Omental fat pad (tissue), 4 donors: ENCODE measurements at places on chromosomes 7 and 10.

- no peak for DNase-seq
Measured at GRCh38 chr10:109931163-109931562, 7.9 kb upstream of the XPNPEP1 start.

DNA sequence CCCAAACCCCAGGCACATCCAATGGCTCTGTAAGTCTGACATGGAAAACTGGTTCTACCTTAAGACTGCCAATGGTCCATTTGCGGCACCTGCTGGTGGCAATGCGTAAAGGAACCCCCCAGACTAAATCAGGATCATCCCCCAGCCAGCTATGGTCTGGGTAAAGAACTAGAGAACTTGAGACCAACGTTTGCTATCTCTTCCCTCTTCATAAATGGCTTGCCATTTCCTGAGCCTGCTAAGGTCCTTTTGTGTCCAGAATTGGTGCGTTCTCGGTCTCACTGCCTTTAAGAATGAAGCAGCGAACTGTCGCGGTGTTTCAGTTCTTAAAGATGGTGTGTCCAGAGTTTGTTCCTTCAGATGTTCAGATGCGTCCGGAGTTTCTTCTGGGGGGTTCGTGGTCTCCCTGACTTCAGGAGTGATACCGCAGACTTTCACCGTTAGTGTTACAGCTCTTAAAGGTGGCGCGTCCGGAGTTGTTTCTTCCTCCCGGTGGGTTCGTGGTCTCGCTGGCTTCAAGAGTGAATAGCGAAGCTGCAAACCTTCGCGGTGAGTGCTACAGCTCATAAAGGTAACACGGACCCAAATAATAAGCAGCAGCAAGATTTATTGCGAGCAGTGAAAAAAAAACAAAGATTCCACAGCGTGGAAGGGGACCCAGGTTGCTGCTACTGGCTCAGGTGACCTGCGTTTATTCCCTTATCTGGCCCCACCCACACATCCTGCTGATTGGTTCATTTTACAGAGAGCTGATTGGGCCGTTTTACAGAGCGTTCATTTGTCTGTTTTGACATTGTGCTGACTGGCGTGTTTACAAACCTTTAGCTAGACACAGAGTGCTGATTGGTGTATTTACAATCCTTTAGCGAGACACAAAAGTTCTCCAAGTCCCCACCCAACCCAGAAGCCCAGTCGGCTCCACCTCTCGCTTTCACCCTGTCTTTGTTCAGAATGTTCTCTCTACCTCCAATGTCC, 95.4 kb downstream of the ELMO1 start:
- DNase-seq: no peak

- DNase-seq: no peak
Measured at GRCh38 chr10:89120931-89121763, 86.0 kb downstream of the CH25H start.

DNA sequence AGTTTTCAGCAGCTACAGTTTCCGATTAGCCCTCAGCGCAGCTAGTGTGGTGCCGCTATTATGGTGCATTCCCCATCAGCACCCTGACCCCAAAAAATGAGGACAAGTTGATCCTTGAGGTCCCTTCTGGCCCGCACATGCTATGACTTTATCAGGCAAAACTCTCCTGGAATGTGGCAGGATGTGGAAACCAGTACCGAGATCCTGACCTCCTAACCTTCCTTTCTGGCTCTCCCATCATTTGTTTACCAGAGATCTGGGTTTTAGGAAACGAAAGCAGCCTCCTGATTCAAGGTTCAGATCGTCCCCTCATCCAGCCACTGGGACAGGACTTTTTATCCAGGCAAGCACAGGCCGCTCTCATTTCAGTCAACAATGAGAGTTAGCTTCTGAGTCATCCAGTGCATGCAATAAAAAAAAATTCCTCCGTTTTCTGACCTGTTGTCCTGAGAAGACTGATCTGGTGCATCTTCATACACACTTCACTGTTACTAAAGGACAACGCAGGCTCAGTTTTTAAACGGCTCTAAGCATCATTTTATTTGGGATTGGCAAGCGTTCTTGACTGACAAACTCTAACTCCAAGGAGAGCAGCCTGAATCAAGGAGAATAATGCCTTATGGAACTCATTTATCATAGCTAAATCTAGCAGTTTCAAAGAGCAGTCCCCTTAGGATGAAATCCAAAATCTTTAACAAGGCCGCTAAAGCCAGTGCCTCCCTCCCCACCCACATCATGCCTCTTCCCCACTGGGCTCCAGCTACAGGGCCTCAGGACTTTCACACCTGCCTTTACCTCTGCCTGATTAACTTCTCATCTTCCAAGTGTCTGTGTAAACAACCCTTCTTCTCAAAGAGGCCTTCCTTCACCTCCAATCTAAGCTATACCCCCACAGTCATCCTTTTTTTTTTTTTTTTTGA, 17.1 kb downstream of the PDLIM1 start:
- DNase-seq: no peak

- DNase-seq: no peak
Measured at GRCh38 chr7:74324531-74325209, 35.5 kb downstream of the CLIP2 start.

DNA sequence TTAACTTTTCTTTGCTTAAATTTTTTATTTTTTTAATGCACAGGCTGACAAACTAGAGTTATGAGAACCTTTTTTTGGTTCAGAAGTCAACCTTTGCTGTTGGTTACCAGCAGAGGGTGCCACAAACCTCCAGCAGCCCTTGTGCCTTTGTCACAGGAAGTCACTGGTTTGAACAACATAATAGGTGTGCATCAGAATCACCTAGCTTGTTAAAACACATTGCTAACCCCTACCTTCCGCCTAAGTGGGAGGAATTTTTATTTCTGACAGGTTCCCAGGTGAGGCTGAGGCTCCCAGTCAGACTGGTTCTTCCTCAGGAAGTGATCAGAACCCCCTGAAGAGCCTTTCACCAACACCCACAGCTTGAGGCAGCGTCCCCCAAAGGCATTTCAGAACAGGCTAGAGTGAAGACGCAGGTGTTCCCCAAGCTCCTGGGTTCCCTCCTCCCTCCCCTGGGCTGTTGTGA, 22.6 kb upstream of the VDAC2 start:
- no peak for DNase-seq

- DNase-seq: no peak
Measured at GRCh38 chr7:80132594-80132993, 2.0 kb upstream of the GNAI1 start.

GRCh38 chr7:75856536-75856935, 22.3 kb upstream of the RHBDD2 start:
- DNase-seq: no peak

DNA sequence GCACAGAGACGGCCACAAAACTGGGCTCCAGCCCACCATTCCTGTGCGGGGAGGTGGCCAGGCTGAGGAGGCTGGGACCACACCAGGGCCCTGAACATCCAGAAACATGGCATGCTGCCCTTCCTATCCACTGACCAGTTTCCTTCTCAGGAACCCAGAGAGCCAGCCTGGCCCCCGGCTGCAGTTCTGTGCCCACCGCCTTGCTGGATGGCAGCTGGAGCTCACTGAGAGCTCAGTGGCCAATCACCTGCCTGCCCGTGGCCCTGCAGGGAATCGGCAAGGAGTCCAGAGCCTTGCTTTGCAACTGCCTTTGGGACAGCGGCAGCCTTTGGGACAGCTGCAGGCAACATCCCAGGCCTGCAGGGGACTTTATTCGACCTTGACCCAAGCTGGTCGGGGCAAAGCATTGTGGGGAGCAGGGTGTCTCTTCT, 30.4 kb downstream of the STK32C start:
- DNase-seq: no peak

DNA sequence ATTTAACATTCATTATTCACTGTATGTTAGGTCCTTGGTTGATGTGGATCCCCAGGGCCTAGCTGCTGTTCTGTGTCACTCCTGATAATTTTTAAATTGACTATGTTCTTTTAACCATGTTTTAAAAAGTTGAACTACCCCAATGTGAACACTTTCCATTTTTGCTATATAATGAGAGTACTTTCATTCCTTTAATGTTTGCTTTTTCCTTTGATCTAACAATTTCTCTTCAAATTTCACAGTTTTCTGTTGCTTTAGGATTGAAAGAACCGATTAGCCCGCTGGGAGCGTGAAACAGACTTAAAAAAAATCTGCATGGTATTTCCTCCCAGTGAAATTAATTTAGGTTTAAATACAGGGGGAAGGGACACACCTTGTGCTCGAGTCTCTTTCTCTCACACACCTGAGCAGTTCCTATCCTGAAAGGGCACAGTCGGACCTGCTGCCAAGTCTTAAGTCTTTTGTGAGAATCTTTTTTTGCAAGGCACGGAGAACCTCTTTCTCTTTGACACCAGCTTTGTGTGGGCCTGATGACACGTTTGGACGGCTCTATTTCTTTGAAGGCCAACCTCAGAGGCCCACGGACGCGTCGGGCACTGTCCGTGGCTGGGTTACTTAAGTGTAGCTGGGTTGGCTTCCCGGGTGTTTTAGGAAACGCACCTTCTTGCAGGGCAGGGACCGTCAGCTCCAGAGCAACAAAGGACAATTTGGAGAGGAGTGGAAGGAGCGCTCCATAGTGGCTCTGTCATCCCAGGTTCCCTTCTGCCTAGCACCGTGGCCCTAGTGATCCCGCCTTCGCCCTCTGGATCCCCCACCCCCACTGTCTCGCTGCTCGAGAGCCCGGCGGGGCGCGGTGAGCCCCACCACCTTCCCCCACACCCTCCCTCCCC, 1.0 kb upstream of the CHN2 start:
- no peak for DNase-seq

- no peak for DNase-seq
Measured at GRCh38 chr10:130064783-130065182, 45.8 kb downstream of the C10orf143 start.

DNA sequence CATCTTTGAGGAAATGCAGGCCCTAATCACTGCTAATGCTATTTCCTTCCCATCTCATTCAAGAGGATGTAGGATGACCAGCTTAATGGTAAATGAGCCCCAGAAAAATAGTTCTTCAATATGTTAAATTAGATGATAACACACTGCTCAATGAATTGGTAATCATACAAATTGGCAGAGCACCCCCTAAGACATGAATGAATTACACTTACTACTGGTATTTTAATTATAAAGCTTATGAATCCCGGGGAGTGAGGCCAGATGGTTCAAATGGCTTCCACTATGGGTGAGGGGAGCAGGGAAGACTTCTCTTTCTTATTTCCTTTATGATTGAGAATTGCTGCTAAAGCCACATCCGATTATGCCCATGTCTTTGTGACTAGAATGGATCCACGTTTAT, 159.2 kb upstream of the TARP start:
- no peak for DNase-seq

- no peak for DNase-seq
Measured at GRCh38 chr10:31426401-31426800, 107.4 kb downstream of the ZEB1 start.

DNA sequence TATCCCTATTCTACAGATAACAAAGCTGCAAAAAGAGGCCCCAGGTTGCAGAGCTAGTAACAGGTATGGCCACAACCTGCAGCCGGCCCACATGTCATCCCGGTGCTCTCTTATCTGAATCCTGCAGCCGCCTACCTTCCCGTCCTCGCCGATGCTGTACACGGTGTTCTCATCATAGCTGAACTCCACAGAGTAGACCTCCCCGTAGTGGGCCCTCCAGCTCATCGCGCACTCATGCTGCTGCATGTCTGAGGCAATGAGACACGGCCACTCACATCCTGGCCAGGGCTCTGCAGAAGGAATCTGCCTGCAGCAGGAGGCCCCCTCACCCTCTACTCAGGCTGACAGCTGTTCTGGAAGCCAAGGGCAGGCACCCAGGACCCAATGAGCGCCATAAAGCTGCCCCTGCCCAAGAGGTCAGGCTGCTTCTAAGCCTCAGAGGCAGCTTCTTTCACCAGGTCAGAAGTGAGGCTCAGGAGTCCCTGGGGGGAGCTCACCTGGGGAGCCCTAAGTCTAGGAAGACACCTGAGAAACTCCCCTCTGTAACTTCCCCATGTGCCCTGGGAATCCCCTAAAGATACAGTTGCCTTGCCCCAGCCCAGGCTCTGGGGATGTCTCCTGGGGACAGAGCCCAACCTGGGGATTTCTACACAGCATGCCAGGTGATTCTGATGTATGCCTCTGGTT, 17.9 kb upstream of the CYREN start:
- no peak for DNase-seq

DNA sequence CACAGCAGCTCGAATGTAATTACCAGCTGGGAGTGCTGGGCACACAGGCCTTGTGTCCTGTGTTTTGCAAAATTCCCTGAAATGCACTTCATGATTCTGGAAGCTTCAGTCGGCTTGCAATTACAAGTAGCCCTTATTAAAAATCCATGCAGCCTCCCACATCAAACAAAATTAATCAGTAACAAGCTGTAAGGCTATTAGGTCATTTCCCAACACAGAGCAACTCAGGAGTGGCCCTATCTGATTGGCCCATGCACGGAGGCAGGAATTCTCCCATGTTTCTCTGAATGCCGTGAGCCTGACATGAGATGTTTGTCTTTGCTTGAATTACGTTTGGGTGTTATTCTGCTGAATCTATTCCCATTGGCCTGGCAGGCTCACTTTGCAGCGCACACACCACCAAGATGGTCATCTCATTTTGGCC, 36.9 kb downstream of the FOXL3 start:
- DNase-seq: no peak

GRCh38 chr7:158452331-158452730, 135.3 kb downstream of the PTPRN2 start:
- DNase-seq: no peak

DNA sequence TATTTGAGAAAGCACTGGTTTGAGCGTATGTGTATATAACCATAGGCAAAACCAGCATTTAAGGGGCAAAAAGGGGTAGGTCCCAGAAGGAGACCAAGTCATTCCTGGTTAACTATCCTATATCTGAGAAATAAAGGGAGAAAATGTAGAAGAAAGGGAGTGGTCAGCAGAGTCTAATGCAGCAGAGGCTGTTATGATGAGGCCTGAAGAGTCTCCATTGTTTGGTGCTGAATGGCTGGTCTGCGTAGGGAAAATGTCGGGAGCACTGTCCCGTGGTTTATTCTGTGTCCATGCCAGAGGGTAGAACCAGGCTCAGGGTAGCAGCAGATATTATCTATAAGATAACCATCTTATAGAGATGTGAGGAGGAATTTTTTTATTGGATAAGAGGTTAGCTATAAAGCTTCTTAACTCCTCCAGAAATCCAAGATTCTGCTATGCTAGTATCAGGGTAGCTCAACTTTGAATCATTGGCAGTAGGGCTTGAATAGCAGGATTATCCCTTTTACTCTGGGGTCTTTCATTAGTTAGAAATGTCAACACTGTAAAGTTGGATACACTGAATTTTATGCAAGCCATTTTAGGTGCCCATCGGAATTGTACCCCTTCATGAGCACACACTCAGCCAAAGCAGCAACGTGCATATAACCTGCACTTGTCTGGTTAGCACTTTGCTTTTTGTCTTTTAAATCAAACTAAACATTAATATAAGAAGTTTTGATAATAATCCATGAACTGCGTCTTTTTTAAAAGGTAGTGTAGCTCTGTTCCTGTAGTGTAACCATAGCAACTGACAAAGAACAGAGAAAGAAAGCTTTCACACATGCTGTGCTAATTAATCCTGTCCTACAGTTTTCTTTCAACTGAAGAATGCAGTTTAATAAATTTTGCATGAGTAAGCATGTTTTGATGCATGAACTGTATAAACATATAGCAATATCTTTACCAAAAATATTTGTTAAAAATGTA, 312.0 kb upstream of the FZD1 start:
- no peak for DNase-seq

- DNase-seq: no peak
Measured at GRCh38 chr7:7489546-7489945, 46.1 kb downstream of the COL28A1 start.
